DMS 273 treated with DMSO at 0.1 percent for 48 hours (cell line): ENCODE measurements at places on chromosomes 6 and 20.

DNA sequence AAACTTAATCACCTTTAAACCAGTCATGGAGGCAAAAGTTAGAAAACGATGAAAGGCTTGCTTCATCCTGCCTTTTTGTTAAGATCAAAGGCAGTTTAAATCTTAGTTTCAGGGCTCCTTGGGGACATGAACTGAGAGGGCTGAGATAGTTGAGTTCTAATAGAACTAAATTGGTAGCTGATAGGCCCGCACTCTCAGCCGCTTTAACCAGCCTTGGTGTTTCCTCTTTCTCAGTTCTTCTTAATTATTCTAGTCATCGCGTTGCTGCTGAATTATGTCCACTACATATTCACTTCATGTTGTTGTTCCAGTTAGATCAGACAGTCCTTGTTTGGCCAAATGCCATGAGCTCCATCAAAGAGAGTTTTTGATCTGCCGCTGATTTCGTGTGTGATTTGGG, 72.5 kb downstream of the ANKS1A start:
- no peak for DNase-seq

DNA sequence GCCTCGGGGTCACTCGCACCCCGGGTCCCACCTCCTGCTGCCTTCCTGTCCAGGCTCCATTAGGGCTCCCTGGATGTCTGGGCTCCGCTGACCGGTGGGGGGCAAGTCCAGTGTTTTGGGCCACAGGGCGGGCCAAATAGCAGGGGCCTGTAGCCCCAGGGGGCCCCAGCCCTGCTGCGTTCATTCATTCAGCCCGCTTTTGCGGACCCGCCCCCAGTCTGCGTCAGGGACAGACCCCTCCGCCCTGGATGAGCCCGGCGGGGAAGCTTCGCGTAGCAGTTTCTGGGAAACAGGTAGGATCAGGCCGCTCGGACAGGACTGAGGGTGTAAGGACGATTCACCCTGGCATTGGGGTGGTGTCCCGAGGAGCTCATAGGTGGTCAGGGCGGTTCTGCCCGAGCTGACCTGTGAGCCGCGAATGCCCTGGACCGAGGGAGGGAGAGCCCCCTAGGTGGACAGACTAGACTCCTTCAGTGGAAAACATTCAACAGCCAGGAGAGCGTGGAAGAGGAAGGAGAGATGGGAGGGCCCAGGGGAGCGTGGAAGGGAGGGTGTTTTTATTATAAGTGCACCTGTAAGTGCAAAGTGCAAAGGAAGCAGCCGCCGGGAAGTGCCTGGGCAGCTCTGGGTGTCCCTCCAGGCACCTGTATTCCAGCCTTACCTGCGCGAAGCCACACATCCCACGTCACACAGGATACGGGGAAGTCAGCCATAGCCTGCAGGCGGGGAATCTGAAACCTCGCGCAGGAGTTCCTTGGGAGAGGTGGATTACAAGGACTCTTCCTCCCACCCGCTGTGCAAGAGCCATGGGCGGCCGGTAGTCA, 662 bp downstream of the ENTPD6 start:
- no peak for DNase-seq

DNA sequence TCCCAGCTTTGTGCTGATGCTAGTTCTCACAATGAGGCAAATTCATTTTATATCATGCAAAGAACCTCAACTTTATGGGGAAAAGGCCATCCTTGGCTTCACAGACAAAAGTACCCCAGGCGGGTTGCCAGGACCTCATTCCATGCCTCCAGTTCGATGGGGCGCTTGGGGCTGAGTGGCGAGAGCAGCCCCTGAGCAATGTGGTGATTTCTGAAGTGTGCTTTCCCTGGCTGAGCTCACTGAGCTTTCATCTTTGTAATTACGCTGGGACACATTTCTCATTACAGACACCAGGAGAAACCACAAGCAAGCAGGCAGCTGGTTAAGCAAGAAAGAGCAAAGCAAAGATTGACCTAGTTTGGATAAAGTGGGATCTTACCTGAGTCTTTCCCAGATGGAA, 301.5 kb upstream of the CDH4 start:
- DNase-seq, result no peak

- no peak for DNase-seq
Observed at GRCh38 chr6:74607934-74608333, 597.9 kb downstream of the COL12A1 start.

- no peak for DNase-seq
Observed at GRCh38 chr6:149343501-149343900, 26.0 kb downstream of the TAB2 start.
